Stimulated activated CD8-positive, alpha-beta memory T cell treated with anti-CD3 and anti-CD28 coated beads, Interleukin-7, amount 100 ng/mL, for 4 hours (primary cell): ENCODE measurements at places on chromosomes 3 and 15.

DNA sequence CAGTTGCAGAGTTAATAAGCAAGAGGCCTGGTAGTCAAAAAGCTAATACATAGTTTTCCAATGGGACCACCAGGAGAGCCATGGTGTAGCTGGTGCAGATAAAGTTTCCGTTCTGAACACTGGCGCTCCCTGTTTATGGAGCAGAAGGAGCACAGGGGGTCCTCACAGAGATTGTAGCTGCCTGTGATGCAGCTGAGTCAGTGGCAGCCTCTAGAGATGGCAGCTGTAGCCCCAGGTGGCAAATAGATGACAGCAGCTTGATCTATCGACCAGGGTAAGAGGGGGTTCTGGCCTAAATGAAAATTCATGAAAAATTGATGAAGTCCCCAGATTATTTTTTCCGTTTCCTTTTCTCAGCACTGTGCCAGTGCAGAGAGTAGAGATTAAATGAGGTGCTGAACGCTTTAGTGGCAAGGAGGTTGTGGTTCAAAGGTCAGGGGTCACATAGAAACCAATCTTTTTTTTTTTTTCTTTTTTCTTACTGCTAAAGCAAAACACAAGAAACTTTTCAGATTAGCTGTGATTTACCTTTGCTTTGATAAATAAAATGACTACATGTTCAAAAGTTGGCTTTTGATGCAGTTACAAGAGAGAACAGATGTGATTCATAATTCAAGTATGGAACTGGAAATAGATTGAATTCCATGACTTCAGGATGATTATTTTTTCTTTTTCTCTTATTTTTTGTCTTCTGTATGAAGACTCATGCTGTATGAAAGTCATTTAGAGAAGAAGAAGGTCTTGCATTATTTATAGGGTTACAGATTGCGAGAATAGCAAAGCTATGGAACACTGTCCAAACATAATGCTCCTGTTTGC is 63.3 kb downstream of the ROBO2 start:
- DNase-seq: no peak

GRCh38 chr3:116318370-116318769 is 126.9 kb downstream of the LSAMP start:
- no peak for DNase-seq

DNA sequence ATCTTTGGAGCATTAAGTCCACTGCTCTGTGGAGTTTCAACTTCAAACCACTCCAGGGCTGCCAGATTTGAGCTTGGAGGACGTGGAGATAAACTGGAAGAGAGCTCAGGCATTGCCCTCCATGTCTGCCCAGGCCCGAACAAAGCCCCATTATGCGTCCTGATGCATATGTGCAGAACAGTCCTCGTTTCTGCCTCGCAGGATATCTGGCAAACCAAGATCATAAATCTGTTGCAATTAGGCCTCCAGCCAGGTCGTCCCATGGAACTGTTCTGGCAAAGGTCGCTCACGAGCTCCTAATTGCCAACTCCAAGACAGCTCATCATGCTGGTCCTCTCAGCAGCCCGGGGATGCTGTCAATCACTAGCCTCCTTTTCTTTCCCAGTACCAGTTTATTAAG is 91.2 kb downstream of the SEMA5B start:
- DNase-seq: no peak

DNA sequence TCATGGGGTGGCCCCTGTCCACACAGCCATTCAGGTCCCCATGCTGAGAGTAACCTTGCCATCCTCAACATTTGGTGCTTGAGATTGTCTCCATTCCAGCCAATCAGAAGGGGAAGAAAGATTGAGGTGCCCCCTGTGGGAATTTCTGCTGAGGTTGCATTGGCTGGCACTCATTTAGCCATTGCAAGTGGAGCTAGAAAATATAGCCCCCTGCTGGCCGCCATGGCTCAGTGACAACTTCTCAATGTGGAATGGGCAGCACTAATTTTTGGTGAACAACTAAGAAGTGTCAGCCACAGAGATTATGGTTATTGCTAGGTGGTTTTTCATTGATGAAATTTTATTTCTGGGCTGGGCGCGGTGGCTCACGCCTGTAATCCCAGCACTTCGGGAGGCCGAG is 22.0 kb downstream of the COL6A6 start:
- no peak for DNase-seq

DNA sequence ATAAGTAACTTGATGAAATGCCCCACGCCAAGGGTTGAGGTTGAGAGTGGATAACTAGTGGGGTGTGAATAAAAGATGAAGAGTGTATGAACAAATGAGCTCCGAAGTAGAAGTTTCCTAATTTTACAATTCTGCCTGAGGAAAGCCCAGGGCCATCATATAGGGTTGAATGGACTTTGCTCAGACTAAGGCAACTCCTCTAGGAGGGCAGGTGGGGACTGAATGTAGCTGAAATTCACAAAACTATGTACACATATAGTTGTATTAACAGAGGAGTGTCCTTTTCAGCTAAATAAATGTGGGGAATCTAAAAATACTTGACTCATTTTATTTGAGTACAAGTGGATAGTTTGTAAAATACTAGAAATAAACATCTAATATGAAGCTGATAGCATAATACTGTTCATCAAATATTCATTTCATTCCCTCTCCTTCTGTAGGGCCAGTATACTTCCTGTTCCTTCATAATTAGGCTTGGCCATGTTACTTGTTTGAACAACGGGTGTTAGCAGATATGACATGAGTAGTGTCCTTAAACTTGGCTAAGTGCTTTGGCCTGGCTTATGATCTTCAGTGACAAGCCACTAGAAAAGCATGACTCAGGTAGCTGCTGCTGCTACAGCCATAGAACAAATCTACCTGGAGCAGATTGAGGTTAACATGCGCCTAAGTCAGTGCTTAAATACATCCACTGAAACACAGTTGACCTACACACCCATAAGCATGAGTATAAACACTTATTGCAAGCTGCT is 26.5 kb downstream of the PLSCR1 start:
- no peak for DNase-seq

GRCh38 chr3:57093971-57094535 is 33.6 kb downstream of the SPATA12 start:
- DNase-seq: no peak
